ENCODE measurements at places on chromosomes 2 and 18. TPM values are rescaled to one million over a fixed set of nuclear protein-coding genes. Genes with fewer than 3 reads are reported as not detected.

The SOX11 gene
- total RNA-seq = not detected

- DNase-seq = no peak
Measured at GRCh38 chr2:241050624-241051577, 51.2 kb downstream of the MTERF4 start.

DNA sequence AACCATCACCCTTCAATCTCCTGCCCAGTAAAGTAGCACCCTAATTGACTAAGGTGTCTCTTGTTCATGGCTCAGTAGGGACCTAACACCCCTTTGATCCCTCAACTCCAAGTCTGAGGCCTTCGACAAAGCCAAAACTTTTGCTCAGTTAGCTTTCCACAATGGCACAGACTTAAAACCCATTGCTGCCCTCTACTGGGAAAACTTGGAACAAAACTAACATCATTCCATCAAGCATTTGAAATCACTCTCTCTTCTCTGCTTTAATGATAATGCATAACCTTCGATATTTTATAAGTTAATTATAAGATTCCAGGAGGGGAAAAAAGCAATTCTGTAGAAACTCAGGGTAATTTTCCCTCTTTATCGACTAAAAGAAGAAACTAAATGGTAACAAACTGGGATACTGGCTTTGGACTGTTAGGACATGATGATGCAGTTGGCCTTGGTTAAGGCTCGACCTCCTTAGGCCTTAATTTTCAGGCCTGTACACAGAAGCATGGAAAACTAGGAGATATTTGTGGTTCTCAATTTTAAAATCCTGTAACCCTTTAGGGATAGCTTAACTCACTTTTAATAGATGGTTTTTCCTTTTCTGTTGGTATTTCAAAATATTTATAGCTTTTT lies 127.8 kb downstream of the STK39 start:
- no peak for DNase-seq

DNA sequence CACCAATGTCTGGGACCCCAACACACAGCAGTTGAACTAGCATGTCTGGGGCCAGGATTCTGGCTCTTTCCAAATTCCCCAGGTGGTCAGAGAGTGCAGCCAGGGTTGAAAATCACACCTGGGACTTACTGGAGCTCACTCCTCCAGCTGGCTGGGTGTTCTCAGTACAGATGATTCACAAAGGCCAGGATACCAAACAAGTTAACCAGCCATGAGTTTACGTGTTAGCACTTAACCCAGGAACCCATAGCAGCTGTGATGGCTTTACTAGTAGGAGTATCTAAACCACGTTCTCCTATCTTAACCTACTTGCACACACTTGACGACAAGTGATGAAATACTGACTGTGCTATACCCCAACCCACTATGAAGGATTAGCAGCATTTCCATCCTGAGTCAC lies 222.8 kb downstream of the FBXO15 start:
- no peak for DNase-seq

The C2orf15 gene
- 0.16 TPM for total RNA-seq

DNA sequence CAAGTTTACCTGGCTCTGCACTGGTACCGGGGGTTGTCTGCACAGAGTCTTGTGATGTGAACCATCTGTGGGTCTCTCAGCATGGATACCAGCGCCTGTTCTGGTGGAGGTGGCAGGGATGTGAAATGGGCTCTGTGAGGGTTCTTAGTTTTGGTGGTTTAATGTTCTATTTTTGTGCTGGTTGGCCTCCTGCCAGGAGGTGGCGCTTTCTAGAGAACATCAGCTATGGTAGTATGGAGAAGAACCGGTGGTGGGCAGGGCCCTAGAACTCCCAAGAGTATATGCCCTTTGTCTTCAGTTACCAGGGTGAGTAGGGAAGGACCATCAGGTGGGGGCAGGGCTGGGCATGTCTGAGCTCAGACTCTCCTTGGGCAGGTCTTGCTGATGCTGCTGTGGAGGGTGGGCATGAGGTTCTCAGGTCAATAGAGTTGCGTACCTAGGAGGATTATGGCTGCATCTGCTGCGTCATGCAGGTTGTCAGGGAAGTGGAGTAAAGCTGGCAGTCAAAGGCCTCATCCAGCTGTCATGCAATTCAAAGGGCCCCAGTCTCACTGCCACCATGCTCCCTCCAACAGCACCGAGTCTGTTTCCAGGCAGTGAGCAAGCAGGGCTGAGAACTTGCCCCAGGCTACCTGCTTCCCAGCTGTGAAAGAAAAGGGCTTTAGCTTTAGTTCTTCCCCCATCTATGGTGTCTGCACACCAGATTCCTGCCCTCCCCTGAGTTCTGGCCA lies 278.0 kb downstream of the METTL4 start:
- DNase-seq = no peak

GRCh38 chr2:230830428-230830827 lies 34.3 kb upstream of the ITM2C start:
- no peak for DNase-seq

DNA sequence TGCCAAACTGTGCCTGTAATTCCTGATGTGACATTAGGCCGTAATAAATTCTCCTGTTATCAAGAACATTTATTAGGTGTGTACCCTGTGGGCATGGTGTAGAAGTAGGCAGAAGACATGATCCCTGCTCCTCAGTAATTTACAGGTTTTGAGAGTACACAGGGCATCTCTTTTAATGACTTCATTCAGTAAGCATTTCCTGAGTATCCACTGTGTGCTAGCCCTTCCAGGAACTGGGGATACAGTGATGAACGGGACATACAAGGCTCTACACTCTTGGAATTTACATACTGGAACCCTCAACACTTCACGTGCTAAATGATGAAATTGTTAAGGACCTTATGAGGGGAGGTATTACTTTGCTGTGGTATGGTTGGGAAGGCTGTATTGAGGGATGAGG lies 30.2 kb downstream of the DIS3L2 start:
- no peak for DNase-seq

DNA sequence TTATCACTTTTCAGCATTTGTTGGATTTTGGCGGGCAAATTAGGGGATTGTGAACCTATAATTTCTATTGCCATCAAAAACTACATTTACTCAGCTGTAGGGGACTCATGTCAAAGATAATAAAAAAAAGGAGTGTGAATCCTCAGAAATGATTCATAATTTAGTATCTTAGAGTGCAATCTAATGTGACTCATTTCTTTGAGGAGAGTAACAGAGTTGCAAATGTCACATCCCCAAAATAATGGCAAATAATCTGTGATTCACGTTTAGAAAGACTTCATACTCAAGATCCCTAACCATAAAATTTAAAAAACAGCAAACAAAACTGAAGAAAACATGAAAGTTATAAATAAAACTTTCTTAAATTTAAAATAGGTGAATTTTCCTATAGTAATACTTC lies 373.0 kb downstream of the CDH2 start:
- no peak for DNase-seq

- DNase-seq = no peak
Measured at GRCh38 chr18:75455249-75456198, 28.0 kb upstream of the SMIM21 start.

- no peak for DNase-seq
Measured at GRCh38 chr2:227163998-227164762, at the start of the genes COL4A3 and COL4A4. COL4A3 (plus strand) TSS chr2:227164624; CDS start chr2:227164727, 103 bp downstream. COL4A4 (minus strand) TSS chr2:227164205; CDS start chr2:227147483, 16,722 bp downstream.

- no peak for DNase-seq
Measured at GRCh38 chr2:150856596-150857281, 369.3 kb upstream of the RND3 start.
